ENCODE measurements at places on chromosomes 12 and 14. TPM values are rescaled to one million over a fixed set of nuclear protein-coding genes. Genes with fewer than 3 reads are reported as not detected.

Gene RTL1
- not detected for total RNA-seq

Gene GPR84
- total RNA-seq = 1.9 TPM

- H3K4me3 ChIP-seq = no peak overlapping the region
- H3K27me3 ChIP-seq = no peaks in the 10 kb centered on the region
- H3K36me3 ChIP-seq = no peaks in the 10 kb centered on the region
- H3K4me1 ChIP-seq = peaks cover 3% of the 10 kb centered on the region
These were observed 218.9 kb upstream of the TMTC1 start for GRCh38 chr12:30002677-30003076.

DNA sequence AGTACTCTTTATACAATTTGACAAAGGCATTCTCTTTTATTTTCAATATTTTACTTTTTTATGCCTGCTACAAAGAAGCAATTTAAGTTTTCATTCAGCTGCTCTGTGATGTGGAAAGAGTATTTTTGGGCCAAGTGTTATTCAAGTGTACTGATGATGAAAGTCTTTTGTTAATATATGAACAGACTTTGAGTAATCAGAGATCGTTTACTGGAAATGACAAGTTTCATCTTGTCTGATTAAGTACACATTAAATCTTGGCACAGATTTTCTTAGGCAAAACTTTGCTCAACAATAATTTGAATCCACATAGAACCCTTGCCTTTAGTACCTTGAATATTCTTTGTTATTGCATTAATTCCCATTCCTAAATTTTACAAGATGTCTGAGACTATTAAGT lies 13.3 kb upstream of the PZP start:
- H3K4me1 ChIP-seq = no peaks in the 10 kb centered on the region
- H3K36me3 ChIP-seq = no peaks in the 10 kb centered on the region
- H3K4me3 ChIP-seq = no peak overlapping the region
- H3K27me3 ChIP-seq = no peaks in the 10 kb centered on the region
- no peak overlapping the region for H3K27ac ChIP-seq

DNA sequence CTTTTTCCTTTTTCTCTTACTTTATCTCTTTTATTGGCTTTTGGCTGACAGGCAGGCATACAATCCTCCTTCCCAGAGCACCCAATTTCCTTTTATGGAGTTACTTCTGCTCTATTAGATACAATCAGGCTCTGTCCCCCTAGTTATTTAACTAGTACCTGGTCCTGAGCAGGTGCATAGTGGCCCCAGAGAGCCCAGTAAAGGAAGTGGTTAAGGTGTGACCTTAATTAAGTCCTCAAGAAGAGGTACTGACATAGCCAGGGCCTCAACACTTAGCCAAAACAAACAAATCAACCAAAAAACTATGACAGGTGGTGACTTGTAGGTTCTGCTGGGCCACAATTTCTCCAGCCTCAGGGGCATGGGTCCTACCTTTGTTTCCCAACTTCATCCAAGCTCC lies 82.9 kb downstream of the CCDC60 start:
- H3K27ac ChIP-seq = no peak overlapping the region
- H3K4me3 ChIP-seq = no peak overlapping the region
- no peak for DNase-seq
- H3K36me3 ChIP-seq = no peaks in the 10 kb centered on the region
- no peaks in the 10 kb centered on the region for H3K27me3 ChIP-seq
- H3K4me1 ChIP-seq = no peaks in the 10 kb centered on the region

GRCh38 chr14:56885825-56886224 lies 75.5 kb upstream of the OTX2 start:
- no peaks in the 10 kb centered on the region for H3K27me3 ChIP-seq
- H3K4me3 ChIP-seq = no peak overlapping the region
- no peaks in the 10 kb centered on the region for H3K36me3 ChIP-seq

DNA sequence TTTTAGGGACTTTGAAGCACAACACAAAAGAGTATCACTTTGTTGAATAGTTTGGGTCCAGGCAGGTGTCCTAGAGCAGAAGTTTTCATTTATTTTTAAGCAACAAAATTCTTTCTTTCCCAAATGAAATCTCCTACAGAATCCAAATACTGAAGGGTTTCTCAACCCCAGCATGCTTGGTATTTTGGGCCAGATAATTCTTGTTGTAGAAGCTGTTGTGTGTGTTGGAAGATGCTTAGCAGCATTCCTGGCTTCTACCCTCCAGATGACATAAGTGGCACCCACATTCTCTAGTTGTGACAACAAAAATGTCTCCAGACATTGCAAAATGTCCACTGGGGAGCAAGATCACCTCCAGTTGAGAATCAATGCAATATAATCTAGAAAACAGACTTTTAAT lies 97.8 kb downstream of the PRKCH start:
- H3K27me3 ChIP-seq = no peaks in the 10 kb centered on the region
- no peaks in the 10 kb centered on the region for H3K4me1 ChIP-seq
- no peak for DNase-seq
- H3K27ac ChIP-seq = no peak overlapping the region
- no peak overlapping the region for H3K4me3 ChIP-seq

All from aorta (tissue), 5 donors.